Anterior cingulate cortex (tissue), 58 donors: ENCODE measurements at places on chromosomes 12 and 14.

DNA sequence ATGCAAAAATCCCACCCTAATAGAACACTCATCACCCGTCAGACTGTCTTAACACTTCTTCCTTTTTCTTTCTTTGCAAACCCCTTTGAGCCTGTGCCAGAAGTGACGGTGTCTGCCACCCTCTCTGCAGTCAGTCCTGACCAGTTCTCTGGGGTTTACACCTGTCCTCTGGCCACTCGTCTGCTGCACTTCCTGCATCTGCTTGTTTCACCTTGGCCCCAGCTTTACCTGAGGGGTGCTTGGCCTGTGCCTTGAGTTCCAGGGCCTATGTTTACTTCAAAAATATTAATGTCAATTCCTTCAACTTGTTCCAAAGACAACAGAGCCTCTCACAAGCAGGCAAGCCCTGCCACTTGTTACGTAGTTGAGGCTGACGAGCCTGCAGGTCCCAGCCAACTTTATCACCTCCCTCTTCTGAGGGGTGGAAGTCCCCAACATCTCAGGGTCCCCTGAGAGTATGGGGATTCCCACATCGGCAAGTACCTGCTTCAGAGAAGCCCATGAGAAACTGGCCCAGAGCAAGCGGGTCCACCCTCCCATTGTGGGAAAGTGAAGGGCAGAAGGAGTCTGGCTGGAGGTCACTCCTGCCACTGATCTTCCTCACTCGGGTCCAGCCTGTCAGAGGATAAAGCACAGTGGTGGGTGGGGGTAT is 205.4 kb downstream of the DAD1 start:
- no peak for DNase-seq

GRCh38 chr14:75198291-75198933 is 22.0 kb upstream of the TMED10 start:
- DNase-seq = peak; percentile 49

GRCh38 chr12:110065540-110065939 is 17.2 kb upstream of the C12orf76 start:
- DNase-seq = no peak

DNA sequence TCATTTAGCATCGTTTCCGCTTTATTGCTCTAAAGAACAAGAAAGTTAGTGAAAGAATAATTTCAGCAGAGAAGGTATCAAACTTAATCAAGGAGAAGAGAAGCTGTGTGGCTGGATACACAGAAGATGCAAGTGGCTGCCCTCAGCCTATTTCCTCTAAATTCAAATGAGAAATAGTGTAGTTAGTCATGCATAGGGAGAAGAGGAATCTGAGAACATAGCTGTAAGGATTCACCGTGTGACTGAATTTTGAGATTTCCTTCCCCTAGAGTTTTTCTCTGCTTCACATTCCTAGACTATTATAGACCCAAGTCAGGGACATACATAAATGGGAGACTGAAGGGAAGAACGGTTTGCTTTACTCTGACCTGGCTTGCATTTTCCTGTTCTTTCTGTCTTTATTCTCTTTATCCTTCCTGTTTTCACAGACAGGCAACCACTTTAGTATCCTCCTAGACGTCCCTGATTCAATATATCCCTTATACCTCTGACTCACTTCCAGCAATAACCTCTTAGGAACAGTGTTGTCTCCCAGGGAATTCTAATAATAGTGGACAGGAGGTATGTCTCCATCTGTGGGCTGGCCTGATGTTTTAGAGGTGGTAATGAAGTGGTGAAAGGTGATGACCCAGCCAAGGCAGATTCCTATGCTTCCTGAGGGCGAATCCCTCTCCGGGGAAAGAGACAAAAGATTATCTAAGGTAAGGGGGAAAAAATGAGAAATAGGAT is 7.0 kb downstream of the RNASE10 start:
- no peak for DNase-seq

GRCh38 chr12:109864916-109865315 is 15.4 kb downstream of the GLTP start:
- no peak for DNase-seq

GRCh38 chr12:99334285-99335056 is 313.1 kb upstream of the GARIN6 start:
- DNase-seq = no peak

GRCh38 chr12:29073631-29074239 is 75.3 kb upstream of the FAR2 start:
- DNase-seq = peak; percentile 16

DNA sequence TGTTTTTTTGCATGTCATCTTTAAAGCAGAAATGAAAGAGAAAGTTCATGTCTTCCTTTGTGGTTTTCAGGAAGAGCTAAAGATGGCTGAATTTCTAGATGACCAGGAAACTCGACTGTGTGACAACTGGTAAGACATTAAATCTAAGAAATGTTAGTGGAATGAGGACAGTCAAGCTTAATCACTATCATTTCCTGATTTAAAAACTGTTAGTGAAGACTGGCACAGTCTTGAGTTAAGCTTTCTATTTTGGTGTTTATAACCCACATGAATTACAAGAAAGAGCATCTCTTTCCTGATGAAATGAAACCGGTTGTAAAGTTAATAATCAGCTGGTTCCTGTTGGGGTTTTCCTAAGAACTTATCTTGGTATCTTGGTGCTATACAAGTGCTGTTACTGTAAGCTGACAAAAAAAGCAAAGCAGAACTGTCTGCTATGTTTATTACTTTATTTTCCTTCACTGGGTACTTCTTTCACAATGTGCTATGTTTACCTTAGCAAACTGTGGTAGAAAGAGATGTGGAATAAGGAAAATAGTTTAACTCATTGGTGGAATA is 5.2 kb downstream of the TRAFD1 start:
- no peak for DNase-seq

DNA sequence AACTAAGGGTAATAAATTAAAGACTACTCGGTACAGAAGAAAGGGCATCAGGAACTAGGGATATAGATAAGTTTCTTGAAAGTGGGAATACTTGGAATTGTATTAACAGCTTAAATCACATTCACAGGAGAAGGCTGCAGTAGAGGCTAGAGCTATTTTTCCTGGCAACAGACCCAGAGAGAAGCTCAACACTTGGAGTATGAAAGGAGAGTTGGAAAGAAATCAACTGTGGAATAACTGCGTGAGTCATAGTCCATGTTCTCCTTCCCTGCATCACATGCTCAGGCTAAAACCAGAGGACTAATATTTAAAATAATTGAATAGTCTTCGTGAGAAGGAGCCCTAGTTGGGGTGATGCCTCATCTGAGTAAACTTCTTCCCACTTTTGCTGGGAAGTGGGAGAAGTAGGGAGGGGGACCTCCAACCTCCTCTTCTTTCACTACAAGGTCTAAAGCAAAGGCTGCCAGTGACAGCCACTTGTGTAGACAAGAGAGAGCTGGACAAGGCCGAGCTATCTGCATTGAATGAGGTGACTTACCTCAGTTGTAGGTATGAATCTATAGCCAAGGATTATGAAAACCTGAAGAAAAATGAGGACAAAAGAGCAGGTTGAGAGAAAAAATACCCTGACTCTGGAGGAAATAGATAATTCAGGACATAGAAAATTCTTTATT is 32.7 kb downstream of the DYRK2 start:
- DNase-seq = no peak

DNA sequence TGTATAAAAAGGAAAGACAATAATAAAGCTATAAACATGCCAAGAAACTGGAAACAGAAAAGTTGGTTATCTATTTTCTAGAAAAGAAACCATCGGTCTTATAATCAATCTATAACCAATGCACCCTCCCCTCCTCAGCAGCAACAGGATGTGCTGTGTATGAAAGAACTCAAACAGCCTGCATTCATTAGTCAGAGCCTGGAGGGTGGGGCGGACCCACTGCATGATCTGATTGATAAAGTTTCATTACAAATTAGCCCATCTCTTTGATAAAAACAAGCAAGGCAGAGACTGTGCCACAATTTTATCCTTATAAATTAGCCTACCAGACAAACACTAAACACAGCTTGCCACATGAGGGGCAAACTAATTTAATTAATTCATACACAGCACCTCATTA is 448.1 kb downstream of the BCAT1 start:
- no peak for DNase-seq

DNA sequence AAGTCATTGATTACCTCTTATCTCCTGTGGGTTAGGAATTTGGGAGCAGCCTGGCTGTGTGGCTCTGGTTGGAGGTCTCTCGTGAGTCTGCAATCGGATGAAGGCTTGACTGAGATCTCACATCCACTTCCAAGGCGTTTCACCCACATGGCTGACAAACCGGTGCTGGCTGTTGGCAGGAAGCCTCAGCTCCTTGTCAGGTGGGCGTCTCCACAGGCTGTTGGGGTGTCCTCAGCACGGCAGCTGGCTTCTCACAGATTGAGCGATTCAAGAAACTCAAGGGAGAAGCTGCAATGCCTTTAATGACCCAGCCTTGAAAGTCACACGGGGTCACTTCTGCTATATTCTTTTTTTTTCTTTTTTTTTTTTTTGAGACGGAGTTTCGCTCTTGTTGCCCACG is 28.6 kb upstream of the CORO1C start:
- peak; percentile 47 for DNase-seq

GRCh38 chr12:114499338-114499737 is 93.4 kb upstream of the TBX5 start:
- no peak for DNase-seq

GRCh38 chr12:56521590-56522371 is at the start of gene RBMS2:
Gene RBMS2 (plus strand): TSS chr12:56521820. CDS start chr12:56522024, 204 bp downstream.
- peak; percentile 29 for DNase-seq

GRCh38 chr12:124443931-124444712 is 123.3 kb downstream of the NCOR2 start:
- no peak for DNase-seq

DNA sequence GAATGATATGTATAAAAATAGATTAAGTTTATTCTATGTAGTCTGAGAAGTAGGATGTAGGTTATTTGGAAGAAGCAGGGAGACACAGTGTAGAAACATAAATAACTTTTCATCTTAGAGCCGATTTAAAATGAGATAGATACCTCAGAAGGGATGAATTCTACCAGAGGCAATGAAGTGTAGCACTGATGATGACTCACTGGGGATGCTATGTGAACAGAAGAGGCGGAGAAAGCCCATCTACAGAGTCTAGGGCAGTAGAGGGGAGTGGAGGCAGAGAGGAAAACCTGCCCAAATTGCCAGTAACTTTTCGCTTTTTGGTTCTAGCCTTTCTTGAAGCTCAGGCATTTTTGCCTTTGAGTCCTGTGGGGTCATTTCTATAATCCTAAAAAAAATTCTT is 451.8 kb downstream of the ATP23 start:
- no peak for DNase-seq

- DNase-seq = no peak
Measured at GRCh38 chr14:71021347-71022011, 114.2 kb downstream of the PCNX1 start.

- DNase-seq = no peak
Measured at GRCh38 chr14:51058382-51058781, 36.5 kb downstream of the TRIM9 start.

- no peak for DNase-seq
Measured at GRCh38 chr12:10636611-10637010, 23.2 kb upstream of the MAGOHB start.

DNA sequence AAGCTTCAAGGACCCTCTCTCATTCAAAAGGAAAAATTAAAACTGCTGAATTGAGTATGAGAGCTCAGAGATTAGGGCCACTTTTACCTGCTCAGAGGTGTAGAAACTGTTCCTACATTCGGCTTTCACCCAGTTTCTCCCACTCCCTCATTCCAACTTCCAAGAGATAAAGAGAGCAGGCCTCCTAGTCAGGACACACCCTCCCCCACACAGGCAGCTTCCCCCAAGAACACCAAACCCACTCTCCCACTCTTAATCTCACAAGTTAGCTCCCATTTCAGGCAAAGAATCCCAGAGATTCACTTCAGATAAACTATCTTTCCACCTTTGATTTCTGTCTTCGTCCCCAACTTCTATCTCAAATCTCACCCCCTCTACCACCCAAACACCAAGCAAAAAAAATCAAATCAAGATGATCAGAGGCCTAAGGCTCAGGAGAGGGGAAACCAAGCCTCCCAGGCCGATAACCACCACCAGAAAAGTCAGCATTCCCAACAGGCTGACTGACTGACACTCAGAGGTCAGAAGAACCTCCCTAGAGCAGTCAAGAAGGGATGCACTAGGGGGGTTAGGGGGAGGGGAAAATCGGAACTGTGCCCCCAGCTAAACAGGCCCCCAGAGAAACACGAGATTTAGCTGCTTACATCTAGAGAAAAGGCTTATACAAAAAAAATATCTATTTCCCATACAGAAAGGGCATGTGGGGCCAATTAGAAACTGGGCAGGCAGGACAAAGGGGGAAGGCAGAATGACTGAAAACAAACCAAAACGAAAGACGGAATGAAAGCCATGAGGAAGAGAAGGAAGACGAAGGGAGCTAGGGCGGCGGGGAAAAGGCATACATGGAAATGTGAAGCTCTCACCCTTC is 13.2 kb upstream of the CDH24 start:
- no peak for DNase-seq

GRCh38 chr14:75577090-75577489 is 1.3 kb upstream of the FLVCR2 start:
- DNase-seq = no peak

- no peak for DNase-seq
Measured at GRCh38 chr12:13154831-13155230, 41.7 kb upstream of the EMP1 start.

DNA sequence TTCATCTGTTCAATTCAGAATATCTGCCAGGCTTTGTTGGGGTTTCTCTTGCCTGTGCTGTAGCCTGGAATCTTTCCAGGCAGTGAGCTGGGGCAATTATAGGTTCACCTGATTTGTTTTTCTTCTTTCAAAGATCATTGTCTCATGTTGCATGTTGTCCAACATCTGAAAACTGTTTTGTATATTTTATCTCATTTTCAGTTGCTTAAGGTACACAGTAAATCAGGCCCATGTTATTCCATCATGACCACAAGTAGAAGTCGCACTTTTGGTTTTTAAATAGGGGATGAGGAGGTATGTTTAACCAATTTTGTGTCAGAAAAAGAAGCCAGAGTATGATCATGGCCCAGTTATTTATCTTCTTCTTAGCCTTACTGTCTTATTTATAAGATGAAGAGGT is 24.9 kb upstream of the FUT8 start:
- DNase-seq = no peak

DNA sequence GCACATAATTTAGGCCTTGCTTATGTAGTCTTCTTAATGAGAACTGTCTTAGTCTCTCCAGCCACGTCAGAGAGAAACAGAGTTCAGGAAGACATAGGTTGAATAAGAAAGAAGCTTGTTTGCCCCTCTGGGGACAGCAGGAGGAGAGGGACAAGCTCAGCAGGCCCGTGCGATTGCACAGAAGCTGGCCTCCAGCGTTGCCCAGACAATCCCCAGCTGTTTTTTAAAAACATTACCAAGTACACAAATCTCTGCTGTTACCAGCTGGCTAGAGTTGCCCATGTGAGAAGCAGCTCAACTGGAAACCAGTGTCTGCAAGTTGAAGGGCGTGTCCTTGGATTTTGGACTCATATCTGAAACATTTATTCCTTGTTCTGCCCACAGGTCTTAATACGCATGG is 232.6 kb downstream of the EFCAB11 start:
- DNase-seq = no peak
